Activated CD4-positive, alpha-beta T cell treated with anti-CD3 and anti-CD28 coated beads, Interleukin-2, amount 50 U/mL, for 4 hours (primary cell): ENCODE measurements at places on chromosomes 3 and 15.

GRCh38 chr3:181752202-181752671, 40.5 kb downstream of the SOX2 start:
- no peak for DNase-seq

DNA sequence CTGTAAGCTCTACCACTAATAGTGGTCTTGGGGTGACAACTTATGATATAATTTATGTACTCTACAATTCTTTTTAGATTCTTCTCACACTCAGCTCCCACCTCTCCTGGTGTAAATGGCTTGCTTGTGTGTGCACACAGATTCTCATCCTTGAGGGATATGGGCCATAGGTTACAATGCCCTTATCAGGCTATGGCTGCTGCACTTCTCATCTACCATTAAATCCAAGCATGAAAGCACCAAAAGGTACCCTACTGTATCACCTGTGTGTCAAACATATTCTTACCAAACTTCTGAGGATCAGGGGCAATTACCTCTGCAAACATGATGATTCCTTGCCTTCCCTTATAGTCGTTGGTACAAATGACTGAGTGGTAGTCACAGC, 891.9 kb downstream of the SQOR start:
- DNase-seq, result no peak

- no peak for DNase-seq
Measured at GRCh38 chr3:155022896-155023295, 57.2 kb upstream of the MME start.

- no peak for DNase-seq
Measured at GRCh38 chr3:52874864-52875587, 22.3 kb downstream of the STIMATE start.

GRCh38 chr15:65805019-65805745, 13.1 kb upstream of the DENND4A start:
- DNase-seq, result no peak
